ENCODE measurements at places on chromosomes 3 and 15.

DNA sequence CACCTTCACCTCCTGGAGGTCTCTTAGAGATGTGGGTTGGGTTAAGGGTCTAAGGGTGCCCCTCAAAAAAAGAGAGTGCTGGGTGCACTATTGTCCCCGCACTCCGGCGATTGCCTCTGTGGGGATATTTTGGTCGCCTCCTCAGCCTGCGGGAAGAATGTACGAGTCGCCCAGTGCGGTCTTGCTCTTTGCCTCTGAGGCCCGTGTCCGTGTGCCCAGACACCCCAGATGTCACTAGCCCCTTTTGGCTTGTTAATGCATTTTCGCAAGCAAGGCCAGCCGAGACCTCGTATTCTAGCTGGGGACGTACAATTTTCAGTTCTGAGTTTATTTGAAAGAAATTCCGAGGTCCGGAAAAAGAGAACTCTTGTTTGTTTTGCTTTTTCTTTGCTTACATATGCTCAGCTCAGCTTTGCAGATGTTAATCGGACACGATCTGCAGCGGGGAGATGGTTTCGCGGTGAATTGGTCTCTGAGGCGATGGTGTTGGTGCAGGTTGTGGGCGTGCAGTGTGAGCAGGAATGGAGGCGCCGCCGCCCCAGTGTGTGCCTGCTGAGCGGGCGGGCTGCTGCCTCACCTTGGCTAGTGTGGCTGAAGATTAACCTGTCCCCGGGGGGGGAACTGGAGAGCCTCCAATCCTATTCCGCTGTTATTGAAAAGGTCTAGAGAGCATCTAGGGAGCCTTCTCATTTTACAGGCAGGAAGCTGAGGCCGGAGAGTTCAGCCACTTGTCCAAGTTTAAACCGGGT is 1.4 kb downstream of the ST6GAL1 start:
- peak; percentile 57 for DNase-seq

- DNase-seq, result no peak
These were observed 2.5 kb upstream of the FBN1 start for GRCh38 chr15:48647962-48648361.

- peak; percentile 55 for DNase-seq
These were observed 16.8 kb downstream of the EMC4 start for GRCh38 chr15:34241376-34242330.

- peak; percentile 91 for DNase-seq
These were observed at the start of the genes B2M and PATL2 for GRCh38 chr15:44711096-44711742. B2M (plus strand) TSS chr15:44711517; CDS start chr15:44711547, 30 bp downstream. PATL2 (minus strand) TSS chr15:44711323; CDS start chr15:44676490, 34,833 bp downstream.

- DNase-seq, result no peak
These were observed 64.9 kb downstream of the GHSR start for GRCh38 chr3:172383306-172383796.

- DNase-seq, result no peak
These were observed 116.6 kb upstream of the TLE3 start for GRCh38 chr15:70214276-70214675.

- no peak for DNase-seq
These were observed 103.6 kb upstream of the RASGRP1 start for GRCh38 chr15:38667890-38668850.

- no peak for DNase-seq
These were observed 111.4 kb upstream of the RBMS3 start for GRCh38 chr3:29169451-29169850.

- DNase-seq, result no peak
These were observed 3.1 kb downstream of the CSRNP1 start for GRCh38 chr3:39150148-39150802.

GRCh38 chr15:66955871-66956585 is 109.4 kb upstream of the SMAD3 start:
- no peak for DNase-seq

- DNase-seq, result no peak
These were observed 139.1 kb upstream of the RAD18 start for GRCh38 chr3:9102240-9102981.

GRCh38 chr3:13348661-13349396 is 71.3 kb downstream of the NUP210 start:
- DNase-seq, result no peak

Data from T-helper 1 cell (primary cell).